ENCODE measurements at places on chromosomes 3 and 15. TPM values are rescaled to one million over a fixed set of nuclear protein-coding genes. Genes with fewer than 3 reads are reported as not detected.

TMEM158 gene
- total RNA-seq = 7.8 TPM

CPEB1 gene
- total RNA-seq = 15.2 TPM

TLR9 gene
- 0.37 TPM for total RNA-seq

BMF gene
- 11.3 TPM for total RNA-seq

UCN2 gene
- total RNA-seq = 4.3 TPM

ZCWPW2 gene
- total RNA-seq = 0.49 TPM

NR1I2 gene
- total RNA-seq = not detected

SIAH2 gene
- 9.6 TPM for total RNA-seq

ANKRD34C gene
- total RNA-seq = not detected

BTLA gene
- not detected for total RNA-seq

TEX55 gene
- not detected for total RNA-seq

CLDN18 gene
- not detected for total RNA-seq

ARL14 gene
- not detected for total RNA-seq

FANCD2OS gene
- not detected for total RNA-seq

PPP1R14D gene
- not detected for total RNA-seq

ATP13A5 gene
- total RNA-seq = not detected

GRIP2 gene
- 0.34 TPM for total RNA-seq

ENTPD3 gene
- 1.7 TPM for total RNA-seq

CCDC66 gene
- 23.8 TPM for total RNA-seq

GHSR gene
- not detected for total RNA-seq

DISP2 gene
- total RNA-seq = 44.3 TPM

LRTM1 gene
- not detected for total RNA-seq

PRTG gene
- 19.4 TPM for total RNA-seq

HIGD2B gene
- not detected for total RNA-seq

GAP43 gene
- 684 TPM for total RNA-seq

KY gene
- not detected for total RNA-seq

COPG1 gene
- total RNA-seq = 152 TPM

GP9 gene
- not detected for total RNA-seq

COL6A5 gene
- not detected for total RNA-seq

AMOTL2 gene
- 38.1 TPM for total RNA-seq

PDCD10 gene
- total RNA-seq = 48.0 TPM

VPS39 gene
- total RNA-seq = 94.4 TPM

SLC22A13 gene
- total RNA-seq = 1.5 TPM

MORC1 gene
- total RNA-seq = not detected

CAMP gene
- not detected for total RNA-seq

A4GNT gene
- not detected for total RNA-seq

FRMD5 gene
- 43.8 TPM for total RNA-seq

RAD51 gene
- total RNA-seq = 5.0 TPM

THRB gene
- total RNA-seq = 0.56 TPM

ABI3BP gene
- total RNA-seq = not detected

KNSTRN gene
- total RNA-seq = 62.9 TPM

PIK3CA gene
- total RNA-seq = 20.0 TPM

SYNPR gene
- total RNA-seq = 6.1 TPM

LMOD3 gene
- total RNA-seq = not detected

Measured in glutamatergic neuron (in vitro differentiated cells).